Type B pancreatic cell (in vitro differentiated cells): ENCODE measurements at places on chromosomes 4 and X.

GRCh38 chrX:105973387-105973739 is 65.2 kb downstream of the SERPINA7 start:
- no peak for DNase-seq

GRCh38 chr4:166527500-166527899 is 654.5 kb downstream of the TLL1 start:
- no peak for DNase-seq

- DNase-seq, result no peak
Observed at GRCh38 chr4:89998469-89999011, 103.9 kb downstream of the MMRN1 start.

DNA sequence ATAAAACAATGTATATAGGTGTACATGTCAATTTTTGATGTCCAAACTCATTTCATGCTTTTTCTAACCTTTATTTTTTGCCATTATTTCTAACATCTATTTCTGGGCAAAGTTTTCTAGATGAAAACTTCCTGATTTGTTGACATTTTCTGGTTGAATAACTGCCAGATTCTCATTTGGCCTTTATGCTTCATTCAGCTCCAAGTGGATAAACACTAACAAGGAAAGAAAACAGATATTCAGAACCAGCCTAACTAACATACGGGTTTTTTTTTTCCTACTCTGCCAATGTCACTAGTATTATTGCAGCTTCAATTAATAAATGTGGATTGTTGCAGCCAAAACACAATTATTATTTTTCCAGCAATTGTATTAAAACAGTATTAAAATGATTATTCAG is 50.9 kb upstream of the RAP1GDS1 start:
- DNase-seq, result no peak

DNA sequence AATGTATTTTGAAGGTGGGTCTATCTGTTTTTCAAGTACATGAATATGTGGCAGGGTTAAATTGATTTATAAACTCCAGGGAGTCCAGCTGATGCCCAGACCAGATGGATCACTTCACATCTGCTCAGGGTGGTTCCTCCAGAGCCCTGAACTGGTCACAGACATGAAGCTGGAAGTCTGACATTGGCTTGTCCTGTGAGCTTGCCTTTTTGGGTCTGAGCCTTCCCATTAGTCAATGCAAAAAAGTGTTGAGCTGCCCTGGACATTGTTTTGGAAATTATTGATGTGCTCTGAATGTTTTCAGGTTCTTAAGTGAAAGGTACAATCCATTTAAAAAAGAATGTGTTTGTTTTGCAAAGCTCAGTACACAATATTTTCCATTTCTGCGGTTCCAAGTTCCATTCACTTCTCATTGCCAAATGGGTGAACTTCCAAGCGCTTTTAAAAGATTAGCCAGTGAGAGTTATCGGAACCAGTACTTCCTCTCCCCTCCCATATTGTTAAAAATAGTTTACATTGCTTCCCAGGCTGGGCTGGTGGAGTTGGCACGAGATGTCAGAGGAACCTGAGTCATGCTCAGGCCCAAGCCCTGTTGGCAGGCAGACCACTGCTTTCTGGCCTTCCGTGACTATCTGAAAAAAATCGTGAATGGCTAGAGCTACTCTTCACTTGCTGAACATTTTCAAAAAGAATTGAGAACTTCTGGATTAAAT is 52.1 kb downstream of the PDGFRA start:
- no peak for DNase-seq

GRCh38 chr4:11966782-11967181 is 538.1 kb upstream of the HS3ST1 start:
- DNase-seq, result no peak

DNA sequence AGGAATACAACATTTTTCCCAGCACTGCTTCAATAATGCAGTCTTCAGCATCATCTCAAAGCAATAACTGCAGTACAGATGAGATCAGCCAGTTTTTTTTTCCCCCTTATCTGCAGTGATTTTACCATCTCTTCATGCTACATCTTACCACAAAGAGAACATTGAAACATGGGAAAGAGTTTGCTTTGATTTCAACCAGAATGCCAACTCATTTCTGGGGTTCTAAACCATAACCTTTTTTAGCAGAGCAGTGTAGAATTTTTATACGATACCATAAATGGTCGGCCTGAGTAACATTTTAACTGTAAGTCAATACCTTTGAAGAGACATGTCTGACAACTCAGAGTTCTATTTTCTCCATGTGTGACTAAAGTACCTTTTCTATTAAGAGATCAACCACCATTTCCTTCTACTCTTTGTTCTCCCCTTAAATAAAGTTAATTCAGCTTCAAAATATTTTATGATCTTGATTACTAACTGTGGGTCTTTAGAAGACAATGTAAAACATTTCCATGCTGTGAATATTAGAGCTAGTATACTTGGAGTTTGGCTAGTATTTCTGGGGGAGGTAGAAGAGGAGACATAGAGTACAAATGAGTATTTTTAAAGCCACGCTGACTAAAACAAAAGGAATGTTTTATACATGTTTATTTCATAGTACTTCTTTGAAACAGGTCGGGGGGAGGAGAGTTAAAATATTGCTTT is 69.1 kb downstream of the TET2 start:
- DNase-seq, result no peak

DNA sequence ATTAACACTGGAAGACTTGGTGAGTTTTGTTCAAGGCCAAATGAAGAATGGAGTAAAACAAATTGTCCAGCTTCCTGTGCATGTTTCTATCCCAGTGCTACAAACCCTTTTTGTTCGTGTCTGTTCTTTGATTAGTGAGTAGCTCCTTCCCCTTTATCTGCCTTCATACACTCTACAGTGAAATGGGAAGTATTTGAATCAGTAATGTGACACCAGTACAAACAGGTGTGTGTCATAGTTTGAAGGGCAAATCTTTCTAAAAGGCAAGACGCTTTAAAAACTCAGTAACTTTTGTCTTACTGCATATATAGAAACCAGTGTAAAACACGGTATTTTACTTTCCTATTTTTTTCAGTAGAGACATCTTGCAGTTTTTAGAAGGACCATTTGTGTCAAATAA is 5.9 kb downstream of the ARHGEF38 start:
- no peak for DNase-seq

DNA sequence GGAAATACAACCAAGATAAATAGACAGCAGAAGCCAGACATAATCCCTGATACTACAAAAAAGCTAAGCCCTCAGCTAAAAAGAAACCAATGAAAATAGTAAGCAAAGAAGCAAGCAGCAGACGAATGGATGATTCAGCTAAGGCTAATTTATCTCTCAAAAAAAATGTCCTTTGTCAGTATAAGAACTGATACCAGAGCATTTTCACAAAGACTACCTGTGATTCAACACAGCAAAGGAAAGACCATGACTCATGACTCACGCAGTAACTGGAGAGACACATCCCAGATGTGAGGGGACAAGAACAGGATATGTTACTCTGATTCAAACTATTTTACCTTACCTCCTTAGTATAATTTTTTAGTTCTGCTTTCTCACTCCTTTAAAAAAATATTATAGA is 22.7 kb upstream of the TMPRSS11F start:
- DNase-seq, result no peak

DNA sequence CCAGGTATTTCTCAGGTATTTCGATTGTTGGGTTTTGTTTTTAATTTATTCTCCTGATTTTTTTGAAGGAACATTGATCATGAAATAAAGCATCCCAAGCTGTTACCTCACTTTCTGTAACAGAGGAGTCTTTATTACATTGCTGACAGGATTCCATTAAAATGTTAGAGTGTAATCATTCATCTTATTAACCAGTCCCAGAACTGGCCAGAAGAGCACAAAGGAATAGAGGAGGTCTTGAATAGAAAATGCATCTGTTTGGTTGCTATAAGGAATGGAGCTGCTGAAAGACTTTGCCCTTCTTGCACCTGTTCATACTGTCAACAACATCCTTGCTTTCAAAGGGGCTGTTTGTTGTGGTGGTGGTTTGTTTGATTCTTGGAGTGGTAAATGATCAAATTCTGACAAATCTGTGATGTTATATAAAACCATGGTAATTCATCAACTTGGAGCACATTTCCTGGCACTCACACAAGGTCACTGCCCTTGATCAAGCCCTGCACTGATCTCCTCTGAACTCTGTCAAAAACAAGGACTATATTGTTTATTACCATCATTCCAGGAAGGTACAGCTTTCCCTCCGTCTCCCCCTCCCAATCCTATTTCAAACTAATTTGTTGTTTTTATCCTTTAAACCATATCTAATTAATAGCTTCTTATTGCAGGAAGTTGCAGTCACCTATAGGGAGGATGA is 215.8 kb downstream of the PCDH19 start:
- DNase-seq, result no peak
